ENCODE measurements at places on chromosomes 7 and 10. TPM values are rescaled to one million over a fixed set of nuclear protein-coding genes. Genes with fewer than 3 reads are reported as not detected.

DNA sequence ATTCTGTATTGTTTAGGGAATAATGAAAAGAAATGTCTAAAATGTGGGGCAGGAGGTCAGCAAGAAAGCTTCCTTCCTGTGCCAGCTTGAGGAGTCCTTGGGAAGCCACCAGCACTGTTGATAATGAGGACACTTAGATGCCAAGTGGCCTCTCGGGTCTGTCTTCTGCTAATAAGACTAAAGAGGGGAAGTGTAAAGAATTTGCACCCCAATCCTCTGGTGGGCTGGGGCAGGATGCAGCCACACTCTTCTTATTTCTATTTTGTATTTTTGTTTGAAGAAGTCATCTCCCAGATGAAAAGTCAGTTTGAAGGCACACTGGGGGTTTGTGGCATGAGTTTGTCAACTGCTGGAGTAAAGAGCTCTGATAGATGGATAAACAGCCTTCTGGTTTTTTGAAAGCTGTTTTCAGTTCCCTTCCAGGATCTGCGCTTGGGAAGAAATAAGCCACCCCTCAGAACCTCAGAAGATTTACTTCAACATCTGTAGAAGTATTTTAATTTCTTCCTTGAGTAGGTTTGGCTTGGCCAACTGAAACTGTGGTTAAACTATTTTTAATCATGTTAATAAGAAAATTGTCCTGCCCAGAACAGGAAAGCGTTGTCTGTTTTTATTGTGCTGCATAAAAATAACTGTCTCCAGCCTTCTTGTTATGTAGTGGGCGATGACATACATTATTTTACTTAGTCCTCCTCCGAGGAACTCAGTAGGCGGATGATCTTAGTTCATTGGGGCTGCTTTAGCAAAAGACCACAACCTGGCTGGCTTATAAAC lies 128.8 kb upstream of the GPR26 start:
- DNase-seq, result no peak

COL26A1 gene
- total RNA-seq, result not detected

DNA sequence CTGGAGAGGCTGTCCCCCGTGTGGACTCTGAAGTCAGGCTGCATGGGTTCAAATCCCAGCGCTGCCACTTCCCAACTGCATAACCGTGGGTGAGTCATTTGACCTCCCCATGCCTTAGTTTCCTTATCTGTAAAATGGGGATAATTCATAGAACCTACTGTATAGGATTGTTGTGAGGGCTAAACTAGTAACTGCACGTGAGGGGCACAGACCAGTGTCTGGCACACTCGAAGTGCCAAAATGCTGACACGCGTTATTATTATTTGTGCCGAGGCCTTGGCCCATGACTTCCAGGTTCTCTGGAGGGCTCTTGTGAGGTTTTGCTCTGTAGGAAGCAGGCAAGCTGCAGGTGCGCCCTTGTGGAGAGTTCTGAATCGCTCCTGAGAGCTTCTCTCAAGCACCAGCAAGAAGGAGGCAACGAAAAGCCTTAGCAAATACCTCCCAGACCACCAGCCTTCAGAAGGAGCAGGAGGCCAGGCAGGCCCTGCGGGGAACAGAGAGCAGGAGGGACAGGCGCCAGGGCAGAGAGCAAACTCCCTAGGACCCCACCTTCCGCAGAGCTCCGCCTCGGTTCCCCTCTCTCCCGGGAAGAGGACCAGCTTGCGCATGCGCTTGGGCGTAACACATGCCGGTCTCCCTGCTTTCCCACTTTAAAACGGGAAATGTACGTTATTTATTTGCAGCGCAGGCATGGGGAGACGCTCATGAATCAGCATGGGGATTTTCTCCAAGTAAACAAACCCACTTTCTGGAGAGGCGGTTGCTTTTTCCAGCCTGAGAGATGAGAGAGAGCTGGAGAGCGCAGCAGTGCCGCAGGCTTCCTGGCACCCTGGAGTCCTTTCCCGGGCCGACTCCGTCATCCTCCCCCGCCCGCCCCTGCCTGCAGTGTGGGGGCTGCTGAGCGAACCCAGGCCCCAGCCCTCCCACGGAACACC lies 39.6 kb downstream of the SORCS3 start:
- DNase-seq, result no peak

CADPS2 gene
- total RNA-seq, result 27.2 TPM

GRCh38 chr7:121202834-121203233 lies 126.0 kb upstream of the WNT16 start:
- no peak for DNase-seq

- DNase-seq, result no peak
Observed at GRCh38 chr10:124217906-124218804, 124.8 kb upstream of the CHST15 start.

All from fibroblast of villous mesenchyme (primary cell).